Activated CD4-positive, alpha-beta T cell treated with anti-CD3 and anti-CD28 coated beads, Interleukin-2, amount 50 U/mL, for 1 hour (primary cell): ENCODE measurements at places on chromosomes 7 and 10.
A peak's percentile ranks its signal among the peaks of the same experiment; 100 is the strongest.

DNA sequence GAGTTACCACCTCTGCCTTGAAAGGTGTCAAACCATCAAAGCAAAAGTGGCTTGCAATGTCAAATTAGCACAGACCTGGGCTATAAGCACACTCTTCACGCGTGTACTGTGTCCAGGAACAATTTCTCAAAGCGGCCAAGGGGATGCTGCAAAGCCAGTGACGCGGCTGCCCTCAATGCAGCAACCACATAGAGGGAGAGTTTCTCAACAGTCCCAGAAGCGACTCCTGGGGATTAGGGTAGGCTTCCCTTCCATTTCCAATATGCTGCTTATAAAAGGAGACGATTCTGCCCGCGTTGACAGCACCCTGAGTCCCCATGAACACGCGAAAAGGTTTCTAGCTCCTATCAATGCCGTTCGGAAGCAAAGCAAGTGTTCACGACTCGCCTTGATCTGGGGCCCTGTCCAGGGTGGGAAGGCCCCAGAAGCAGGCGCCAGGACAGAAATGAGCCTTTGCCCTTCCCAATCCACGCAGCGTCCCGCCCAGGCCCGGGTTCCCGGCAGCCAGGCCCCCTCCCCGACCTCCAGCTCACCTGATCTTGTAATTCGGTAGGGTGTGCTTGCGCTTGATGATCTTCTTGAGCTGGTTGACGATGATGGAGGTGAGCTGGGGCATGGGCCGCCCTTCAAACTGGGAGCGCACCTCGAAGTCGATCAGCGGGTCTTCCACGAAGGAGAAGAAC lies 1.3 kb downstream of the PDZD8 start:
- peak; percentile 26 for DNase-seq

- no peak for DNase-seq
These were observed 14.7 kb downstream of the AQP1 start for GRCh38 chr7:30926313-30926712.

GRCh38 chr10:126533644-126534043 lies 136.8 kb downstream of the C10orf90 start:
- DNase-seq, result no peak

DNA sequence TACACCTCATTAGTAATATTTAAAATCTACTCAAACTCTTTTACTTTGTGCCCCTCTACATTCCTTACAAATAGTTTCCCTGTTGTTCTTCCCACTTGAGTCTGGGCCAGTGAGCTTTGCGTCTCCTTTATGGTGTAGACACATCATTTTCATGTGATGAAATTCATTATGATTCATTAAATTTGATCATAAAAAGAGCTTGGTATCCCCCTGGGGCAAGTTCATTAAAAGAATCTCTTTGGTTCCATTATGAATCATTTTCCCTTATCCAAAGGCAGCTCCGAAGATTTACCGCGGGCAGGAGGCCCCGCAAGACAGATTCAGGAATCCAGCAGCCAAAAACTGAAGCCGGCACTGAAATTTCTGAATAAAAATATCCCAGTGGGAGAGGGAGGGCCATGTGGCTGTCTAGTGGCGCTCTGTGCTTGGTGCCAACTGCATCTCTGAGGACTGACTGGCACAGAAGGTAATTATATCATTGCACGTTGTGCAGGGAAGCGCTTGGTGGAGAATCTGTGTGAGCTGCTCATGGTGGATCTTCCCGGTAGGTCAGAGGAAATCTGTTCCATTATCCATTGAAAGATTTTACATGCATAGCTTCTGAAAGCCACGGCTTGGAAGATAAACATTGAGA lies 151.4 kb upstream of the PITRM1 start:
- no peak for DNase-seq

DNA sequence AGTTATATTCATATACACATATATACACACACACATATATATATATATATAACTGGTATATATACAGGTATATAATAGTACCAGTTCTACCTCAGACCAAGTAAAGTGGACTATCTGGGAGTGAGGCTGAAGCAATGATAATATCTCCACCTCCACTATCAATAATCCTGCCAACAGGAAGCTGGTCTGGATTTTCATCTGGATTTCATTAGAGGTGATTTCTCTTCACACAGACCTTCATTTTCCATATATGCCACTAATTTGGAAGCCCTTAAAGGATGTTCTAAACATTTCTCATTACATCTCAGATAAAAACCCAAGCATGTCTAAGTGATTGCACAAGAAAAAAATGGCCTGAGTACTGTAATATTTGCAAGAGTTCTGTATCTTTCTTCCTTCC lies 1.7 kb upstream of the SLC35B4 start:
- DNase-seq, result no peak

- no peak for DNase-seq
These were observed 24.6 kb upstream of the NPFFR1 start for GRCh38 chr10:70308121-70309060.

DNA sequence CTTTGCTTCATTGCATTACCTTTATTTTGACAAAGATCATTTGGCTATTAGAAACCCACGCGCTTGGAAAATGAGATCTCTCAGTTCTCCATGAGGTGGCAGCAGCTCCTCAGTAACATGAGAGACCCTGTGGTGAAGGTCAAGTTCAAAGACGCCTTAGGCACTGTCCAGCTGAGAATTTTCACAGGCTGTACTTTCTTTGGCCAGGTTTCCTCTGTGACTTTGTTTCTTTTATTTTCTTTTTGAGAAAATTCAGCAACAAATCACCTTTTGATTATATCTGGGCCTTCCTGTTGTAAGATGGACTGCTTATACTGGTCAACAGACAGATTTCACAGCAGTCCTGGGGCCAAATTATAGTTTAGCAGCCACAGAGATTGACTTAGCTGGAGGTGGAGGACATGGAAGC lies 54.5 kb downstream of the RAB18 start:
- peak; percentile 6 for DNase-seq
